ENCODE measurements at places on chromosomes 5 and 9.

- no peak for DNase-seq
These were observed 35.9 kb upstream of the UNC5A start for GRCh38 chr5:176774216-176775171.

GRCh38 chr5:1002836-1003235, 5.8 kb upstream of the NKD2 start:
- no peak for DNase-seq

DNA sequence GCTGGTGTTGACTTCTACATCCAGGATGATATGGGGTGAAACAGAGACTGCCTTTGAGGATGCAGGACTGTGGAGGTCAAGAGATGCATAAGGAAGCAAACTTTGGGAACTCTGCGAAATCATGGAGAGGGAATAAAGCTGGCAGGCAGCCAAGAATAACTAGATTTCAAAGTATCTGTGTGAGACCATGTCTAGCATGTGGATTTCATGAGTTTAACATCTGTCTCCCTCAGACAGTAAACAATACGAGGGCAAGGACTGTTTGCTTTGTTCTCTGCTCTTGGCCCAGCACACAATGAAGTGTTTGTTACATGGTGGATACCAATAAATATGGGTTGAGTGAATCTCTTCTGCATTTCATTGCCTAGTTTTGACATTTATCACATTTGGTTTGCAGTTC, 71.3 kb downstream of the RASEF start:
- no peak for DNase-seq

GRCh38 chr5:83586874-83587776, 115.6 kb downstream of the VCAN start:
- no peak for DNase-seq

- no peak for DNase-seq
These were observed 322 bp upstream of the SH3GL2 start for GRCh38 chr9:17578577-17578910.

- DNase-seq, result no peak
These were observed 541 bp upstream of the TBCA start for GRCh38 chr5:77776554-77777206.

GRCh38 chr5:93161661-93162654, 419.1 kb downstream of the NR2F1-AS1 start:
- peak; percentile 17 for DNase-seq

GRCh38 chr9:76433406-76433805, 25.6 kb upstream of the GCNT1 start:
- no peak for DNase-seq

DNA sequence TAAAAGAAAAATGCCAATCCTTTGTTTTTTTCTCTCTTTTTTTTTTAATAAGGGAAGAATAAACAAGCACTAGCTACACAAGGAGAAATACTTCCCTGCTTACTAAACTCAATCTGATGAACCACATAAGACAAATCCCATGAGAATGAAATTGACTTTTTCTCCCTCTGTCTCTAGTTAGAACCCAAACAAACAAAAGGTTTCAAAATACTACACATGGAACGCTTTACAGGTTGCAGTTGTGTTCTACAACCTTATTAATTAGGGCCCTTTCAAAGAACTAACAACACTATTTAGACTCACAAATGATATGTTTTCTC, 124.5 kb downstream of the PDE4D start:
- DNase-seq, result no peak

- no peak for DNase-seq
These were observed 174.4 kb downstream of the MARCHF11 start for GRCh38 chr5:16005225-16005624.

DNA sequence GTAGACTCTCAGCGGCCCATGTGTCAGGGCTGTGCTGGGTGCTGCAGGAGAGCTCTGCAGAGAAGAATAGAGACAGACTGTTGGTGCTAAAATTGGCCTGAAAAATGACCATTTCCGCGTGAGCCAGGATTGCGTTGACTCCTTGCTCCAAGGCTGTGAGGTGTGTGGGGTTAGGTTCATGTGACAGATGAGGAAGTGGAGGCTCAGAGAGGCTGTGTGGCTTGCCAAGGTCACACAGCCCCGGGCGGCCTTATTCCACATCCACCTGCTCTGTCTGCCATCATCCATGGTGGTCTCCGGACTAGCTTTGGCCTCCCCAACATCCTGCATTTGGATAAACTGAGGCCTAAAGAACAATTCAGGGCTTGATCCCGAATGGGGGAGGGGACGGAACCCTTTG, 15.2 kb downstream of the NEK6 start:
- DNase-seq, result no peak

DNA sequence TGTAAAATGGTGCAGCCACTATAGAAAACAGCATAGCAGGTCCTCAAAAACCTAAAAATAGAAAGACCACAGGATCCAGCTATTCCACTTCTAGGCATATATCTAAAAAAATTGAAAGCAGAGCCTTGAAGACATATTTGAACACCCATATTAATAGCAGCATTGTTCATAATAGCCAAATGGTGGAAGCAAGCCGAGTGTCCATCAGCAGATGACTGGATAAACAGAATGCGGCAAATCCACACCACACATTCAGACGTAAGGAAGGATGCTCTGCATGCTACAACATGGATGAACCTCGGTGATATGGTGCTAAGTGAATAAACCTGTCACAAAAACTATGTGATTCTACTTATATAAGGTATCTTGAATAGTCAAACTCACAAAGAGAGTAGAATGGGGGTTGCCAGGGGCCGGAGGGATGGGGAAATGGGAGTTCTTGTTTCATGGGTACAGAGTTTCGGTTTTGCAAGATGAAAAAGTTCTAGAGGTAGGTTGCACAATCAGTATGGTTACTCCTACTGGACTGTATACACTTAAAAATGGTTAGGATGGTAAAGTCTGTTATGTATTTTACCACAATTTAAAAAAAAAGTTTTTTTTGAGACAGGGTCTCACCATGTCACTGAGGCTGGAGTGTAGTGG, 17.1 kb upstream of the HSD17B3 start:
- DNase-seq, result no peak

DNA sequence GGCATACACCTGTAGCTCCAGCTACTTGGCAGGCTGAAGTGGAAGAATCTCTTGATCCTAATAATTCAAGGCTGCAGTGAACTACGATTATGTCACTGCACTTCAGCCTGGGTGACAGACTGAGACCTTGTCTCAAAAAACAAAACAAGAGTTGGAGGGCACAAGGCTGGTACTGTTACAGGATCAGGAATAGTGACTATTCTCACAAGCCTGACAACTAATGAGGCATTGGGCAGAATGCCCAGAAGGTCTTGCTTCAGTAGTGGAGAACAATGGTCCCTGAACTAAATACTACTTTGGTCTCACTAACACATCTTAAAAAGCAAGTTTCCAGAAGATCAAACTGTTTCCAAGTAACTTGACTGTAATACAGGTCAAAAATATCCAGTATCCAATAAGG, 182.9 kb upstream of the RFX3 start:
- DNase-seq, result peak; percentile 16

GRCh38 chr9:119280740-119281485, 88.3 kb downstream of the BRINP1 start:
- no peak for DNase-seq

GRCh38 chr9:20396509-20396908, 225.8 kb downstream of the MLLT3 start:
- no peak for DNase-seq

DNA sequence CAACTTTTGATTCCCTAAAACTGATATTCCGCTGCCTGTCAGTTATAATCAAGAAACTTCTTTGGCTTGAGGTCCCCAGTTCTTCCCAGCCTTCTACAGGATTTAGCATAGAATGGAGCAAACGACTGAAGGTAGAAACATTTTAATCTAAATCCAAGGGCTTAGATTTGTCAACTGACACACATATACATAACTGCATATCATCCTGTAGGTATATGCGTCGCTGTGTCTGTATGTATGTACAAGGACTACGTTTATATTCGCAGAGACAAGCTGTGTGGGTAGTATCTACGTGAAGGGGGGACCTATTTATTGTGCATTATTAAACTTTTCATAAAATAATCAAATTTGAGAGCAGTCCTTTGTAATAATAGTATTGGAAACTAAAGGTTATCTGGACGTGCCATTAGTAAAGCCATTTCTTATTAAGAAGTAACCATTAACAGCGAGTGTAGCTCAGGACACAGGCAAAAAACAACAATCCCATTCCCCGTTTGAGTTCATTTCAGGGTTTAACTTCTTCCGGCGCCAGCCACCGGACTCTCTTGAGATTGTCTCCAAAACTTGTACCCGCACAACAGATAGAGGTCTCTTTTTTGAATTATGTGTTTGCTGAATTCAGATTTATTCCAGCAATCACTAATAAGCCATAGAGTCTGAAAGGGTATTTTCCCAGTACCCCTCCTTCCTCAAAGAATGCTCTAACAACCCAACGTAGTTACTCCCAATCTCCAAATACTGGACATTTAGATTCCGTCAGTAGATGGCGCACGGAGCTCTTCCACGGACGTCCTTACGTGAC, 2.1 kb upstream of the MLLT3 start:
- peak; percentile 59 for DNase-seq

DNA sequence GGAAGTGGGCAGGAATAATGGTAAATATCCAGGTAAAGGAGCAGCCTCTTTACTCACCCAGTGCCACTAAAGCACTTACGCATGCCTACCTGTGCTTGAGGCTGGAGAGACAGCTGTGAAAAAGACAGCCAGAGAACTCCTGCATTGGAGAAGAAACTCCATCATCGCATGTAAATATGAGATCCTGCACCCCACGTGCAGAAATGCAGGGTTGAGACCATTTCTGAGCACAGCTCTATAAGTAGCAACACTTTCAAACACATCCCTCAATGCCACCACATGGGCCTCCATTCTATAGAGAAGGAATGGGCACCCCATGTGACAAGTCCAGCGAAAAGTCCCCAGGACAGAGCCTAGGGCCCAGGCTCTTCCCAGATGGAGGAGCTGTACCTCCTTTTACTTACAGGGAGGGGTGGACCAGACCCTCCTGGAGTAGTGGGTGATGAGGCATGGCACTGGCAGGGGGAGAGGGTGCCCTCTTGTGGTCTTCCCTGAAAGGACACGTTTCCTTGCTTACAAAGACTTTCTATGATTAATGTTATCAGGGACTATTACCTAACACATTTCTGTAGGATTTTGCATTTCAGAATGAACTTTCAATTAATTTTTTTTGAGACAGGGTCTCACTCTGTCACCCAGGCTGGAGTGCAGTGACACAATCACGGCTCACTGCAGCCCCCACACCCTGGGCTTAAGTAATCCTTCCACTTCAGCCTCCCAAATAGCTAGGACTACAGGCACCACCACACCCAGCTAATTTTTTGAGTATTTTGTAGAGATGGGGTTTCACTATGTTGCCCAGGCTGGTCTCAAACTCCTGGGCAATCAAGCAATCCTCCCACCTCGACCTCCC, 55.3 kb upstream of the IL17B start:
- DNase-seq, result peak; percentile 44

DNA sequence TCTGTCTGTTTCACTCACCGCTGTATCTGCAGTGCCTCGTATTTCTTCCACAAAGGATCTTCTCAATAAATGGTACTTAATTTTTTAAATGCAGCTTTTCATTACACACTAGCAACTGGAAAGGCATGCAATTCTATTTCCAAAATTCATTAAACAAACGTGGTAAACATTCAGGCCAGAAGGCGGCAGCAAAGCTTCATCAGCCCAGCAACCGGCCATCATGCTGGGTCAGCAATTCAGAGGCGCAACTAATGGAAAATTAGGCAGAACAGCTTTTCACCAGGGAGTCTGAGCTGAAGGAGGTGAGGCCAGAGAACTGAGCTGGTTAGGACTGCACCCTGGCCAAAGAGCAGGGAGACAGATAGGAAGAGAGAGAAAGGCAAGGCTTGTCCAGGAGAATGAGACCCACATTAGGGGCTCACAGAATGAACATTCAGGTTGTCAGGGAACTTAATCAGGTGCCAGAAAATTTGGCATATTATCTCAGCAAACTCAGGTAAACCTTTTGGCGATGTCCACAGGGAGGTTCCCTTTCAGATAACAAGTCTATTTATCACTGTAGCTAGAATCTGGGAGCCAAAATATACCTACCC, 17.7 kb upstream of the RNF180 start:
- peak; percentile 56 for DNase-seq

DNA sequence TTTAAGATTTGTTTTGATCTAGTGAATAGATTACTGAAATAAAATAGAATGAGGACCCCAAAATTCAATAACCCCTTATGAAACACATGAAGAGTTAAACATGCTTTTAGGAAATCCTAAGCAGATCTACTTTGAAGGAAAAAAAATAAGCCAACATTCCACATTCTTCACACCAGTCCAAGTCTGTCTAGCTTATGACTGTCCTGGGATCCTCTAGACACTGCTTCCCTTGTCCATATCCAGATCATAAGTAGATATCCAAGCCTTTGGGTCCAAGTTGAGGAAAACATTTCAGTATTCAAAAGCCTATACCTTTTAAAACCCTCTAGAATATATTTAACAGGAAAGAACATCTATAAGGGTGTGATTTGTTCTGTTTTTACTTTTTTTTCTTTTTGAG, 58.8 kb upstream of the MINAR2 start:
- DNase-seq, result no peak

DNA sequence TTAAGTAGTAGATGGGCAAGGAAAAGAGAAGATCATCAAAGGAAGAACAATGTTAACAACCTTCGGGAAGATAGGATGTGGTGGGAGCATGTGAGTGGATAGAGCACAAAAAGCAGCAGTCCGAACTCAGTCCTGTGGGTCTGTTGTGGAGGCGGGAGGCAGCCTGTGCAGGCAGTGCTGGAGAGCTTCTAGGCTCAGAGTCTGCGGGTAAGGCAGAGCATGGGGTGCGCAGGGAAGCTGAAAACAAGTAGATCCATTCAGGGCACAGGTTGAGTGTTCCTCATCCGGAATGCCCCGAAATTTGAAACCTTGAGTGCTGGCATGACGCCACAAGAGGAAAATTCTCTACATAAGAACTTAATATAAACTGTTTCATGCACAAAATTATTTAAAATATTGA, 84.9 kb downstream of the PPIC start:
- DNase-seq, result no peak

- DNase-seq, result no peak
These were observed 8.4 kb downstream of the PLPP7 start for GRCh38 chr9:131297903-131298302.

- peak; percentile 15 for DNase-seq
These were observed 439.9 kb upstream of the KLF4 start for GRCh38 chr9:107929443-107929842.

DNA sequence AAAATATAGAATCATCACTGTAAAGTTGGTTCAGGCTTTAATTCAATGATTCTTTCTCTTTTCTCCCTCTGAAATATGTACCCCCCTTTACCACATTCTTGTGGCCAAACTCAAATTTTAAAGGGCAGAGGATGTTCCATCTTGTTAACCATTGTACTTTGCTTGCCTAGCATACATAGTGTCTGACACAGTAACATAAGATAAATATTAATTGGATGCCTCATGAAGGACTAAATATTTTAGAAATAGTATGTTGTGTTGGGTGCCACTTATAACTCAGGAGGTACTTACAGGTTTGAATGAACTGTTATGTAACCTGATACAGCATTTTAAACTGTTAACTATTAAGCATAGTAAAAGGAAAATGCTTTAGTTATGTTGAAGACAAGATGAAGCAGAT, 71.5 kb downstream of the NIPBL start:
- DNase-seq, result no peak

GRCh38 chr5:135553688-135554462, 18.1 kb upstream of the NEUROG1 start:
- DNase-seq, result peak; percentile 77

GRCh38 chr5:124745007-124745927, 1.2 kb downstream of the ZNF608 start:
- DNase-seq, result no peak
